ENCODE measurements at places on chromosomes 7 and 10.

DNA sequence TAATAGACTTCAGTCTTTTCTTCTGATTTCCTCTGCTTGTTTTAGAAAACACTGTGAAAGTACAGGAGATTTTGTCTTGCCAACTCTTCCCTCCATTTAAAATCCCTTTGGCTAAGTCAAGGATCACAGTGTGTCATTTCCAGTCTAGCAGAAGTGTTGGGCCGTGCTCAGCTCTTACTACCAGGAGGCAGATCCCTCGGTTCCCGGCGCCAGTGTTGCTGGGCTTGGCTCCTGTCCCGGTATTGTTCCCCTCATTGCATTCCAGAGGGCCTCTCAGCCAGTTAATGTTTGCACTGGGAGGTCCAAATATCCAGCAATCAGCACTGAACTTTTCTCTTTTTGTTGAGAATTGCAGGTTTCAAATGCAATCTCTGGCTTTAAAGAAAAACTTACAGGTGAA, 612.1 kb upstream of the MGMT start:
- DNase-seq: peak; percentile 90

DNA sequence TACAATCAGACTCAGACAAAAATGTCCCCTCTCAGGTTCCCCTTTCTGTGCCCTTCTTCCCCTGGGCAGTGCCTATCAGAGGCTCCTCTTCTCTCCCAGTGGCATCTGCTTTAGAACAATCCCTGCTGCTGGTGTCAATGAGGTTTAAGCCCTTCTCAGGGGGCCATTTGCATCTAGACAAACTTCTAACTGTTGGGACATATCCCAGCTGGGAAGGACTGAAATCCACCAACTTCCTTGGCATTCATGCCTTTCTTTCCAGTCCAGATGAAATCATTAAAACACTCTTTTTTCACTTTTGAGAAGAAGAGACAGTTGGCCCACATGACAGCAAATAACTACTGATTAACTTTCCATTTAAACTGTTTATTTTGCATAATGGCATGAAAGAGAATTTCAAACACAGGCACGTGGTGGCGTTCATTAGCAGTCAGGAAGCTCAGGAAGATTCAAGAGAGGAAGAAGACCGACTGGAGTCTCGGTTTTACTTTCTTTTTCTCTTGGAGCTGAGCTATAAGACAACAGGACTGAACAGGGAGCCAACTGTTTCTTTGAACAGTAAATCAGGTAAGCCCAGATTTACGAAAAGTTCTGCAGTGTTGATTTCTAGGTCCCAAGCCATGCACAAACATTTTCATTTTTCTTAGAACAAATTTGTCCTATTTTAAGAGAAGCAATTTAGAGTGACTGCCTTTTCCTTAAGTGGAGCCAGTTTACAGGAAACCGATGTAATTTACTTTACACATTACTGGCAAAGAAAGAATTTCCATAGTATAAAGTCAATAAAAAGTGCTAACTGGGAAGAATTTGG, at the start of gene GIMAP2:
Gene GIMAP2, plus strand, starts transcription at position 488 of the 811 bp plus-strand sequence. CDS start 1,354 bp downstream, outside the sequence.
- no peak for DNase-seq

DNA sequence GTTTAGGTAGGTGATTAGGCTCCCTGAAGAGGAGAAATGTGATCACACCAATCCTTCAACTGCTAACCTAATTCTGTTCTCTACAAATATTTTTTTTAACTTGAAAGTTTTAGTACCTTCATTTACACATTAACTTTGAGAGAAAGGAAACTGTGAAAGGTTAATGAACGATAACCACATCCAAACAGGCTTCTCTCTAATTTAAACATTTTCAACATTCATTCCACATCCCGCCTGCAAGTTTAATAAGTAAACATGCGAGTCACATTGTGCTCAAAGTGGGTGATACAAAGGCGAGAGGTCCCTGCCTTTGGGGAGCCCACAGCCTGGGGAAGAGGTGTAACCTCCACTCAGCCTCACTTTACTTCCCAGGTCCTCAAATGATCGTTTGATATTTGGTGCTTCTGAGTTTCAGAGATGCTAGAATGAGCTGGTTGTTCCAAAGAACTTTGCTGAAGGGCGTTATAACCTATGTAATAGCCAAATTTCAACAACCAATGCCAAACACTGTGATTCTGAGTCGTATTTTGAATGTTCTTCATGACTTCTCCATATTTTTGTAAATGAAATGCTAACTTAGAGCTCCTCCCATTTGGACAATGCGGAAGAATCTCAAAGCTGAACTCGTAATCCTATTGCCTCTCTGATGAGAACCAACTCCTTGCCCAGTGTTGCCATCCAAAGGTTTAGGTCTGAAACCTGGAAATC, 47.5 kb downstream of the DENND2A start:
- DNase-seq: no peak

- no peak for DNase-seq
Measured at GRCh38 chr7:95526128-95526738, 40.5 kb downstream of the ASB4 start.

GRCh38 chr10:30803892-30804322, 174.4 kb upstream of the LYZL2 start:
- no peak for DNase-seq

GRCh38 chr10:11823122-11823988, at the start of gene PROSER2:
Gene PROSER2 (plus strand): TSS chr10:11823356. CDS start chr10:11852078, 28,722 bp downstream.
- DNase-seq: no peak

DNA sequence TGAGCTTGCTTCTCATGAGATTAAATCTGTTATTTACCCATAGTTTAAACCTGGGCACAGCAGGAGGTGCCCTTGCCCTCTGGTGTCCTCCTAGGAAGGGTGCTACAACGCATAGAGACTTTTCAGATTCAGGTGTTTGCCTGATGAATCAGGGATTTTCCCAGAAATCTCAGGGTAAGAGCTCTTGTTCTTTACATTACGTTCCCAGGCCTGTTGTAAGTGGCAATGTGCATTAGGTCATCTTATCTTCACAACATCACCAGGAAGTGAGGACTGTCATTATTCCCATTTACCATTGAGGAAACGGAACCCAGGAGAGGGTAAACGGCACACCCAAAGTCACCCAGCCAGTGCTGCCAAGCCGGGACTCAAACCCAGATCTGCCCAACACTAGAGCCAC, 73.0 kb downstream of the NHLRC2 start:
- DNase-seq: no peak

- no peak for DNase-seq
Measured at GRCh38 chr10:12922117-12922900, 79.2 kb downstream of the CCDC3 start.

DNA sequence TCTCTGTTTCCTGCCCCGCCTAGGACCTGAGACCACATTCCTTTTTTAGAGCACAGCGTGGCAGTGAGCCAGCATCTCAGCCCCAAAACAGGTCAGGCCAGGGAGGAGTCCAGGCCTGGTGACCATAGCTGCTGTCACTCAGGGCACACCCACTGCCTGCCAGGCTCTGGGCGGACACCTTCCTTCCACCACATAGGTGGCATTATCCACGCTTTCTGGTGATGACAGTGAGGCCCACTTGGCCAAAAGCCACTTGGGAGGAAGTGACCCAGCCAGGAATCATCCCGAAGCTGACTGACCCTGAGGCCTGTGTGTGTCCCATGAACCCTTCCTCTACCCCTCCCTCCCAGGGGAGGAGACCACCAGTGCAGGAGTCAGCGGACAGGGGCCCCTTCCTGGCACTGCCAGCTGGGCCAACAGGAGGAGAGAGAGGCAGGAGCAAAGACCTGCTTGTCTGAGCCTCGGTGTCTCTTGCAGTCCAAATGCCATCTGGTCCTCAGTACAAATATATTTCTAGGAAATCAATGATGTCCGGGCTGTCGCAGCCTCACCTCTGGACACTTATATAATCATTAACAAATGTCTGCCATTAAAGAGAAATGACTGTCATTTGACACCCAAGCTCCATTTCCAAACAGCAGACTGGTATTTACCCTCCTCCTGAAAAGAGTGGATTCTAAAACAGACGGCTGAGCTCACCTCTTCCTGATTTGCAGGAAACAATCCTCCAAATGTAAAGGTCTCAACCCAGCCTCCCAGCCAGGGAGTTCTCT, 63.0 kb downstream of the ABRAXAS2 start:
- no peak for DNase-seq

DNA sequence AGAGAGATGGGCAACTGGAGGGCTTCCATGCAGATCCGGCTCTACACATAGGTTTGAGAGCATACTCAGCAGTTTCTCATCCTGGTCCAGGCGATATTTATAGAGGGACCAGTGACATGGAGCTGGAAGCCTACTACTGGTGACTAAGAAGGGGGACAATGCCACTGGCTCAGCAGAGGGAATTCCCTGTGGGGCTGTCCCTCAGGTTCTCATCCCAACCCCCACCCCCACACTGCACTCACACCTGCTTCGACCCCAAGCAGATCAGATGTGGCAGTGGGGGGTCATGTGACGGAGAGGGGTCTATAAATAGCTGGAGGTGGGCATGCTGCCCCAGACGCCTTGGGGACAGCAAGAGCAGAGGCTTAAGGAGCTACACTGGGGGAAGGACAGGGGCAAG, at the start of gene CLCN1:
Gene CLCN1, plus strand, starts transcription at position 336 of the 400 bp plus-strand sequence. CDS start 102 bp downstream, outside the sequence.
- no peak for DNase-seq

GRCh38 chr10:5574642-5575131, 49.9 kb downstream of the CALML3 start:
- no peak for DNase-seq

DNA sequence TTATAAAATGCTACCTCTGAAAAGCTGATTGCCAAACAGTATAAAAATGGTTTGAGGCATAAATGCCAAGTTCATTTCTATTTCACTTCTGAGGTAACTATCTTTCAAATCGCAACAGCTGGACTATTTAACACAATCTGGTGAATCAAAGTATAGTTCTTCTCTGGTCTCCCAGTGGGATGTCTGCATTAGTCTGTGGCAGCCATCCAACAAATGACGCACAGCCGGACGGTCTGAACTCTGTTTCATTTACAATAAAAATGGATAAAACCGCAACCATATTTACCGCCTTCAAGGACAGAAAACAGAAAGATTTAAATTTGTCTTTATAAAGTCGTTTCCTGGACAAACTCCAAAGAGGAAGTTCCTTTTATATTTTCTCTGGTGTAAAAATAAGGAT, 41.9 kb downstream of the ENO4 start:
- no peak for DNase-seq

DNA sequence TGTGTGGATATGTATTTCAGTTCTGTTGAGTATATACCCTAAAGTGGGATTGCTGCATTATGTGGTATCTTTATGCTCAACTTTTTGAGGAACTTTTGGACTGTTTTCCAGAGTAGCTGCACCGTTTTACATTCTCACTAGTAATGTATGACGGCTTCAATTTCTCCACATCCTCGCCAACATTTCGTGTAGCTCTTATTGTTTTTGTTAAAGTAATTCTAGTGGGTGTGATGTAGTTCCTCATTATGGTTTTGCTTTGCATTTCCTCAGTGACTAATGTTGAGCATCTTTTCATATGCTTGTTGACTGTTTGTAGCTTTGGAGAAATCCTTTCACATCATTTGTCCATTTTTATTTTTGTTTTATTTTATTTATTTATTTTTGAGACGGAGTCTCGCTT, 4.5 kb downstream of the STMP1 start:
- DNase-seq: no peak

DNA sequence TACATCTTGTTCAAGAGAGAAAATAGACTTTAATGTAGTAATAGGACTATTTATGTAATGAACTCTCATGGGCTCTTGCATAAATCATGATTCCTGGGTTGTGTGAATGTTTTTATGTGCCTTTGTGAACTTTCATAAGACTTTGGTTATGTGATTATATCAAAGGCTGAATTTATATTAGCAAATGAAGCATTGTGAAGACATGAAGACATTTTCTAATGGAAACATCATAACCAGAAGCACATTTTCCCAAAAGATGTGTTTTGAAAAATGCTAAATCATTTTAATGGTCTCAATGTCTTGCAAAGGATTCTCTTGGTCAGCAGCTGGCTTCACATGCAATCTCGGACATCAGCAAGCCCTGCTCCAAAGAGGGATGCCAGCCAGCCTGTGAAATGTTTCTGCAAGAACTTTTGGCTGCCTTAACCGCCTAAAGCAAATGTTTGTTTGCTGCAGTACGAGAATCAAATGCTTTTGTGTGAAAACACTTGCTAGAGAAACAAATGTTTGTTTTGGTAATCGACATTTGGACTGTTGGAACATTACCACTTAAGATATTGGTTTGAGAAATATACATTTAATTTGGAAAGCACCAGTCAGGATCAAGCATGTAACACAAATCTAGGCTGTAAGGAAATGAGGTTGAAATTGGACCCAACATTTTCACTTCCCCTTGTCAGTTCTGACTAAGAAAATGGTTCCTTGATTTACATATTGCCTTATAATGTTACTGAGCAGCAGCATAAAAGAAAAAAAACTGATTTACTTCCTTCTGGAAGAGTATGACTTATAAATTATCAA, 102.1 kb downstream of the RTKN2 start:
- DNase-seq: no peak

GRCh38 chr7:94052398-94053180, 48.4 kb upstream of the BET1 start:
- no peak for DNase-seq

- no peak for DNase-seq
Measured at GRCh38 chr7:35819310-35819709, 18.5 kb downstream of the SEPTIN7 start.

GRCh38 chr10:113027574-113028455, 77.8 kb downstream of the TCF7L2 start:
- no peak for DNase-seq

GRCh38 chr7:22159341-22159740, 197.6 kb downstream of the RAPGEF5 start:
- DNase-seq: no peak

- peak; percentile 37 for DNase-seq
Measured at GRCh38 chr7:101216001-101216859, 1.2 kb downstream of the PLOD3 start.

GRCh38 chr7:1720326-1720725, 50.2 kb downstream of the ELFN1 start:
- peak; percentile 39 for DNase-seq

DNA sequence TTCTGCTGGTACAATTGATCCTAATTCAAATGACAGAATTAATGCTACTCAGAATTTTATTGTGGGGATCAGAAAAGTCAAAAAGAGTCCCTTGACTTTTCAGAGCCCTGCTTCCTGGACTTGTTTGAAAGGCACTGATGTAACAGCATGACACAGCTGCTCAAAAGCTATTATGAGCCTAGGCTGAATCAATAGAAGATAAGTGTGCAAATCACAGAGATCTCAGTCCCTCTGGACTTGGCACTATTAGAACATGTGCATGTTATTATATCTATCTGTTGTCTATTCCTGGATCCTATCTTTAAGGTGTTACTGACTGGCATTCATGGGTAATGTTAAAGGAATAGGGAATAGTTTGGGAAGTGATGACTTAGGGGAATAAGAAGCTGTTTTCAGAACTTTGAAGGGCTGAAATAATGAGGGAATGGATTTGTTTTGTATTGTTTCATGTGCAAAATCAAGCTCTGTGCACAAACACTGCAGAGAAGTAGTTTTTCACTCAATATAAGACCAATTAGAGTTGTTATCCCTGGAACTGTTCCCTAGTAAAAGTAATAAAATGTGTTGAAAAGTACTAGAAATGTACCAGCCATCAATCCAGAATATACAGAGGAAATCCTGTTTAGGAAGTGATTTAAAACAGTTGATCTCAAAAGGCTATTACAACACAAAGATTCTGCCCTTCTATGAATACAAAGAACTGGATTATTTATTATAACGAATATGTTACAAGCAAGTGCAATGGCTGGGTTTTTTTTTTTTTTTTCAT, 814.9 kb upstream of the C7orf33 start:
- no peak for DNase-seq
